ENCODE measurements at places on chromosomes 12 and 14.
A peak's percentile ranks its signal among the peaks of the same experiment; 100 is the strongest.

DNA sequence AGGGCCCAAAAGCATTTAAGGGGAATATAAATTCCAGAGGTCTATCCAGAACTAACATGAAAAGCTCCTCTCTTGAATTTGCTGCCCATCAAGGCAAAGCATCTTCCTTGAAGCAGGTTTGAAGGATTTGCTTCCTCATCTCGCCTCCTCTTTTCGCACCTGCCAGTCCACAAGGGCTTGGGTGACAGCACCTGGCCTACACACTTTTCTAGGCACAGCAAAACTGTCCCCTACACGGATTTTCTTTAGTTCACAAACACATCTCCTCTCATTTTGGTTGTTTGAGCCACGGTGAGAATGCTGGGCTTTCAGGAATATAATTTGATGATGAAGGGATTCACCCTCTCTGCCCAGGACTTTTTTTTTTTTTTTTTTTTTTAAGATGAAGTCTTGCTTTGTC lies 36.9 kb upstream of the ATP23 start:
- peak; percentile 80 for DNase-seq

- no peak for DNase-seq
Measured at GRCh38 chr14:68491793-68492192, 301.1 kb downstream of the ZFP36L1 start.

DNA sequence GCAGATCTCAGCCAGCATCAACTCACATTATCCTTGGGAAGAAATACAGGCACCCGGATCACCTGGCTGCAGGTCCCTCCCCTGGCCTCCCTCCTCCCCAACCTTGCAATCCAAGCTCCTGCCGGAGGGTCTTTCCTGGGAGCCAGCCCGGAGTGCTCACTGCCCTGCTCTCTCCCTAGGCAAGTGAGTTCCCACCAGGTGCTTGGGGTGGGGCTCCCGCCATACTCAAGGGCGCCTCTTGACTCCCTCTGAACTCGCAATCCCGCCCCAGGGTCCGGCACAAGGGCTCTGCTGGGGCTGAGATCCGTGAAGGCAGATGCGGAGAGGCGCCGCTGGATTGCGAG lies 1.2 kb upstream of the CEP170B start:
- DNase-seq = no peak

DNA sequence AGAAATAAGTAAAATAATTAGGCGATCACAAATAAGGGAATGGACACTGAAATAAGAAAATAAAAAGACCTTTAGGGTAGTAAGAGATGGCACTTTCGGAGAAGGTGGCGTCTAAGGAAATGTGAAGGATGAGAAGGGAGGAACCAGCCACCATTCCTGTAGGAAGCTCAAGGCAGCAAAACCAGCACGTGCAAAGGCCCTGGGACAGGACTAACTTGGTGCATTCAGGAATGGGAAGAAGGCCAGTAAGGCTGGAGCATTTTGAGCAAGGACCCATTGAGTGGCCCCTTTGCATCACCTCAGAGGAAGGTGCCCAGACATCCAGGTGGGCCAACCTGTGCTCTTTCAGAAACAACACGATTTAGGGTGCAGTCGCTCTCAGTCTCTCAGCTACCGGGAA lies 738 bp upstream of the VPS37B start:
- no peak for DNase-seq

- DNase-seq = no peak
Measured at GRCh38 chr14:31080056-31080455, 53.9 kb upstream of the STRN3 start.

- no peak for DNase-seq
Measured at GRCh38 chr14:103014466-103015228, 42.7 kb downstream of the CDC42BPB start.

DNA sequence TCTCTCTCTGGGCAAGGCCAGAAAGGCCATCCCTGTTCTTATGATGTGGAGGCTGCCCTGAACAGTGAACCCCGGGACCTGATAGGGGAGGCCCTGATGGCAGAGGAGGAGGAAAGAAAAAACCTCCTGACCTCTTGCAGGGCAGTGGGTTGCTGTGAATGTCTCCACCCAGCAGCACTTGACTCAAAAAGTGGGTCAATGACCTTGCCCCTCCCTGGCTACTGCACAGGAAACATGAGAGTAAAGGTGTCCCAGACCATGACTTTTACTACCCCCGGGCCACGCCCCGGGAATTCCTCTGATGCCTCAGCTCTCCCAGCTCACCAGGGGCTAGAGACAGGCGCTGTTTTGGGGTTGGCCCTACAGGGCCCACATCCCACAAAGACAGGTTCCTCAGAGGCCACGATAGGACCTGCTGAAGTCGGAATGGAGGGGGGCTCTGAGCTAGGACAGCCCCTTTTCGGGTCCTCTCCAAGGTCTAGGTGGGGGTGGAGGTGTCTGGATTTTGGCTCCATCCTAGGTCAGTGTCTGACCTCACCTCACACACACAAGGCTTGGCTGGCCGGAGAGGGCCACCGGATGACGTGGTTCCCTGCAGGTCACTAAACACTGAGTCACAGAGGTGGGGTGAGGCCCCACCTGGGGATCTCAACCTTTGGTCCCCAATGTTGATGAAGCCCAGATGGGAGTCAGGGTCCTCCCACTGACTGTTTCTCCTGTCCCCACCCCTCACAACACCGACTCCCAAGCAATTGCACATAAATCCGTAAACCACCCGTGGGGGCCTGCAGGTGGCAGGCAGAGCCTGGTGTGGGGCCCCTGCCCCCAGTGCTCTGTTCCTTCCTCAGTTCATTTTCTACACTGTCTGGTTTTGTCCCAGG lies 1.6 kb downstream of the RHOF start:
- DNase-seq = no peak

GRCh38 chr12:124607681-124608425 lies 40.4 kb upstream of the NCOR2 start:
- no peak for DNase-seq

DNA sequence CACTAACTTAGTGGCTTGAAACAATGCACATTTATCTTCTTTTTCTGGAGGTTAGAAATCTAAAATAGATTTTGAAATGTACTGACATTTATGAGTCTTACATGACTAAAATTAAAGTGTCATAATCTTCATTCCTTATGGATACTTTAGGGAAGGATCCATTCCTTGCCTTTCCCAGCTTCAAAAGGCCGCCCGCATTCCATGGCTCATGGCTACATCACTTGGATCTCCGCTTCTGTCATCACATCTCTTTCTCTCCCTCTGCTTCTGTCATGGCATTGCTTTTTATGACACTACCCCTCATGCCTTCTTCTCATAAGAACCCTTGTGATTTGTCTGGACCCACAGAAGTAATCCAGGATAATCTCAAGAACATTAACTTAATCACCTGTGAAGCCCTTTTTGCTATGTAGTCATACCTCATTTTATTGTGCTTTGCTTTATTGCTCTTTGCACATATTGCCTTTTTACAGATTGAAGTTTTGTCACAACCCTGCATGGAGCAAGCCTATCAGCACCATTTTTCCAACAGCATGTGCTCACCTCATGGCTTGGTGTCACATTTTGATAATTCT lies 66.5 kb downstream of the GARIN6 start:
- peak; percentile 63 for DNase-seq

DNA sequence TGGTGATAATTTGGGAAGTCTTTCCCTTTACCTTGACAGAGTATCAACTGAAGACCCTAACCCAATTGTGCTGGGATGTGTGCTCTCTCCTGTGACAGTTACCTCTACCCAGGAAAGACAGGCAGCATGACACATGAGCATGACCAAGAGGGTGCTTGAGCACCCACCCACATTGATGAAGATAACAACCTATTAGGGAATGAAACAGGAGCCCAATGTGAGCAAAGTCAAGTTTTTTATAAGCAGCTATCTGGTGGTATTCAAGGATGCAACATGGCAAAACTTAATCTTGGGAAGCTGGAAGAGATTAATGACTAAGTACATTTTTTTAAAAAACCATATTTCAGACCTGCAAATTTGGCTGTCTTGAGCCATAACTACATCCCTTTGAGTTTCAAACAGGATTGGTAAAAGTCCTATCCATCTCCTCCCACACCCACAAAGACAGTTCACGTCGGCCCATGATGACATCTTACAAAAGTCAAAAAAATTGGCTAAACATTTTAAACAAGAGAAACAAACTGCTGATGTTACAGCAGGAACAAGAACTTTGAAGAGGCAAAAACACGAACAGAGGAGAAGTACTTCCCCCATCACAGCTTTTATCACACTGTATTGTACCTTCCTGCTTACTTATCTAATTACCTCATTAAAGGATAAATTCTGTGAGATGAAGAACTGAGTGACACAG lies 60.3 kb downstream of the MED13L start:
- no peak for DNase-seq

GRCh38 chr12:113837084-113837483 lies 129.0 kb downstream of the RBM19 start:
- DNase-seq = no peak

All from SJSA1 (cell line).